ENCODE measurements at places on chromosomes 3 and 15.

GRCh38 chr15:73119478-73119877, 67.2 kb downstream of the NEO1 start:
- DNase-seq: no peak

GRCh38 chr3:110139821-110140220, 802.5 kb upstream of the DPPA4 start:
- DNase-seq: no peak

DNA sequence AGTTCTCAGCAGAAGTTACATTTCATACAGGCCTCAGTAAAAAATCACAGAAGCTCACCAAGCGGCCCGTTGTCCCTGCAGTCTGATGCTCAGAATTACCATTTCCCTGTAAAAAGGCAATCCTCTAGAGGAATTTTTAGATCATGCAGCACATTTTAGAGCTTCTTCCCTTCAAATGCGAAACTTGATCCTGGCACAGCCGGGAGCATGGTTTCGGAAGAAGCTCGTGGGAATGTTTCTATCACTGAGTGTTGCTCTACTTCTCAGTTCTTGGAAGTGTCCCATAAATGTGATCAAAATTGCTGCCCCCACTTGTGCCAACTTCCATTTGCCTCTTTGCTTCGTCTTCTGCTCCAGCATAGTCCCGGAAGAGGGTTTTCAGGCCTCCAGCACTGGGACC, 3.8 kb upstream of the H1-8 start:
- no peak for DNase-seq

DNA sequence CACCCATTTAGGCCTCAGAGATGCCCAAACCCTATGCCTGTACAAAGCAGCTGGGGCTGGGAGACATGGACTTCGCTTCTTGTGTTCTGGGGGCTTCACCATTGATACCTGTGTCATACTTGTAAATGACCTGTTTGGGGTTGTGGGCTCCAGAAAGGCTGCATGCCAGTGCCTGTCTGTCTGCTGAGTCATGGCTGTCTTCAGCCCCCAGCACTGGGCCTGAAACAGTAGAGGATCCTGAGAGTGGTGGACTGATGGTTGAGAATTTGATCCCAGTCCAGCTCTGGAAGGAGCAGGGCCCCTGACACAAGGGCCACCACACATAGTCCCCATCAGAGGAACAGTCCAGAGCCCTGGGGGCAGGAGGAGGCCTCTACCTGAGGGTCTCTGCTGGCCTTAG, 24.6 kb upstream of the APEH start:
- no peak for DNase-seq

DNA sequence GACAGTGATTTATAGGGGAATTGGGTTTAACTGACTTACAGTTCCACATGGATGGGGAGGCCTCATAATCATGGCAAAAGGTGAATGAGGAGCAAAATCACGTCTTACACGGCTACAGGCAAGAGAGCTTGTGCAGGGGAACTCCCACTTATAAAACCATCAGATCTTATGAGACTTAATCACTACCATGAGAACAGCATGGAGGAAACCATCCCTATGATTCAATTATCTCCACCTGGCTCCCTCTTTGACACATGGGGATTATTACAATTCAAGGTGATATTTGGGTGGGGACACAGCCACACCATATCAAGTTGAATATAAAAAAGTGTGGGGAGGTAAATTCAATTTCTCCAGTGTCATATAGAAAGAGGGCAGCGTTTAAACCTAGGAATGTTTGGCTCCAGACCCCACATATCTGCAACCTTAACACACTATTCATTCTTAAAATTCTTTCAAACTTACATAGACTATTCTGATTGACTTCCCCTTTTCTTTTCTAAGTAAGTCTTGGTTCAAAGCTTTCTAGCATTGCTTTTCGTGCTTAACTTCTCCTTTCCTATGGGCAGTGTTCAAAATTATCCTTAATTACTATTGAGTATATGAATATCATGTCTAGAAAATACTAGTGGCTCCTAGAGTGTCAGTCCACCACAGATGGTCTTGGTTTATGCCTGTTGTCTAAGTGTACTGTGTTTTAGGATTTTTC, 446.7 kb upstream of the GBE1 start:
- no peak for DNase-seq

- DNase-seq: no peak
Observed at GRCh38 chr3:56302417-56302816, 165.8 kb downstream of the ERC2 start.

- no peak for DNase-seq
Observed at GRCh38 chr3:127819086-127819485, 3.2 kb downstream of the MGLL start.

All from epithelial cell of proximal tubule (primary cell).